GM13976 (cell line): ENCODE measurements at places on chromosomes 3 and 15.

GRCh38 chr3:187382609-187383151 lies 14.5 kb downstream of the RTP4 start:
- DNase-seq = no peak

- peak; percentile 18 for DNase-seq
These were observed 740 bp upstream of the NSMCE3 start for GRCh38 chr15:29270169-29270955.

GRCh38 chr15:28992336-28992864 lies 106.6 kb downstream of the APBA2 start:
- DNase-seq = no peak

DNA sequence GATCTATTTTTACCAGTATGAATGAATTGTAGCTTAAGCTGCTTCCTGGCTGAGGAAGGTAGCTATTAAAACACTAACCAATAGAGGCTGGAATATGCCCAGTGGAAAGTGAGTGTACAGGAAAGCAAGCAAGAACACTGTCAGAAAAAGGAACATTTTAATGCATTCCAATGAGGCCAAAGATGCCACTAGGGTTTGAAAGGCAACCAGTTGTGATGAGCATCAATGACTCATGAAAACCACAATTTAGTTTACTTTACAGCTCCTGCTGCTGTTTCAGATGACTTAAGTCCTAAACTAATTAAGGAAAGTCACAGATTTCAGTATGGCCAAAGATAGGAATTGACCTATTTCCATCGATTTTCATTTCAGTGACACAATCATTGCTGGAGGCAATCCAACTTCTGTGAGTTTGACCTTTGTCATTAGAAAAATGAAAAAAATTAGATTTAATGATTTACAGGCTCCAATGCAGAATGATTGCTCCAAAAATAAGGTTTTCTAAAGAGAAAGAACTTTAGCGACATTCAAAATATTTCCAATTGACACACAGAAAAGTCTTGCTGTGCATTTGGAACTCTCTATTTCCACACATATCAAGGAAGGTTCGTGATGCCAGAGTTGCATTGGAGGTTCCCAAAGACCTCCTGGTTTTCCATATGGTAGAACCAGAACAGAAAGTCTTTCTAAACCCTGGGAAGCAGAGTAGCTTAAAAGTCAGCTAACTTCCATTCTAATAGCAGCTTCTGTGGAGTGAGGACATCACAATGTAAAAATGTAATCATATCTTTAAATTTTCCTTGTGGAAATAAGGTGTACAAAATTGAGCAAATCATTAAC lies 103.0 kb downstream of the SUCNR1 start:
- DNase-seq = no peak

DNA sequence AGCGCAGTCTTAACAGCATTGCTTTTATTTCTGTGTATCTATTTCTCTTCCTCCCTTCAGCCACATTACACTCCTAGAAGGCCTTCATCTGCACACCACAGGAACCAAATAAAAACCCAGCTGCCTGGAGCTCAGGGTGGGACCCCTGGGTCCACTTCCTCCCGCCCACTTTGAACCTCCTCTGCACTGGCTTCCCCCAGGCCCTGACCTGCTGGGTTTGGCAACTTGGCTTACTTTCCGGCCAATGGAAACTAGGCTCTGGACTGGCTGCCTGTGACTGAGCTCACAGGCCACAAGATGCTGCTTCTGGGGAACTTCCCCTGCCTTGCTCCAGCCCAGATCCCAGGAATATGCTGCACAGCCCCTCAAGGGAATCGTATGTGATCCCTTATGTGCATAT lies 89.8 kb downstream of the SEMA5B start:
- DNase-seq = no peak

DNA sequence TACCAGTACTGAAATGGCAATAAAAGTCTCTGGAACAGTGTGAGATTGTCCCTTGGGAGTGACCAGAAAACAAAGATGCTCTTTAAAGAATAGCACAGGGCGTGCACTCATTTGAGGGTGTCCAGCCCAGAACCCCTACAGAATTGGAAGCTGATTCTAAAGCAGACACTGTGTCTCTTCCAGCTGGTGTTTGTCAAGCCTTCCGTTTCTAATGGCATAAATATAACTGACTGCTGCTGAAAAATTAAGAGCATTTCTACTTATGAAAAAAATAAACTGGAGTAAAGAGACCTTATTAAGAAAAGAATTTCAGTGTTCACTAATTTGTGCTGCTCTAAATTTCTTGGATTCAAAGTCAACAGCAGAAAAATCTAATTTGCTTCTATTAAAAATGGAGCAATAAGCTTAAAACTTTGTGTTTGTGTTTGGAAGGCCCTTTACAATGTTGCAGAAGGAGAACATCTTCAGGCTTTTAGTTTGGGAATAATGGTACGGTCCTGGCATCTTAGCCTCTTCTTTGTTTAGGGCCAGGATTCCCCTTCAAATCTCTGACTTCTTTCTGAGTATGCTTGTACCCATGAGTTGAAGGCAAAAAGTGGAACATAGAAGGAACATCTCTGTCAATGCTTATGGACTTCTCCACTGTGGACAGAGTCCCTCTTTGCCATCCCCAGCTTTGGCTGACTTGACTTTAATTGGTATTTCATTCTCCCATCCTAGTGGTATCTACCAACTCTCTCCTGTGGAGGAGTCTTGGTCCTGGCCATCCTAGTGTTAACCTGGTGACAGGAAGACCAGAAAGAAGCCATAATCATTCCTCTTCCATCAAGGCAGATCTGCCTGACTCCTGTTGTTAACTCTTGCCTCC lies 65.9 kb downstream of the THSD4 start:
- no peak for DNase-seq

DNA sequence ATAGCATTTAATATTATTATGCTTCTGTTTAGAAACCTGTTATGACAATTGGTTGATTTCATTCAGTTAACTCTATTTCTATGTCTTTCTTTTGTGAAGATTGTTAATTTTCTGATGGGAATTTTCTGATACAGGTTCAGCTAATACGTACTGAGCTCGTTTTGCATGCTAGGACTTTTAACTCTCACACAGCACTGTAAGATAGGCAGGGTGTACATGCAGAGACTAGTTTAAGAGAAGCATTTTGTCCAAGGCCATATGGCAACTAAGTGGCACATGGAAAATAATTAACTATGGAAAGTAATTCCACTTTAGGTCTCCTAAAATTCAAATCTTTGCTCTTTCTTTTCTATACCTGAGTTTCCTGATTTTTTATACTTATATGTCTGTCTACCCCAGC lies 81.9 kb downstream of the IL1RAP start:
- DNase-seq = no peak

GRCh38 chr3:109268181-109268580 lies 48.1 kb downstream of the DPPA2 start:
- DNase-seq = no peak

DNA sequence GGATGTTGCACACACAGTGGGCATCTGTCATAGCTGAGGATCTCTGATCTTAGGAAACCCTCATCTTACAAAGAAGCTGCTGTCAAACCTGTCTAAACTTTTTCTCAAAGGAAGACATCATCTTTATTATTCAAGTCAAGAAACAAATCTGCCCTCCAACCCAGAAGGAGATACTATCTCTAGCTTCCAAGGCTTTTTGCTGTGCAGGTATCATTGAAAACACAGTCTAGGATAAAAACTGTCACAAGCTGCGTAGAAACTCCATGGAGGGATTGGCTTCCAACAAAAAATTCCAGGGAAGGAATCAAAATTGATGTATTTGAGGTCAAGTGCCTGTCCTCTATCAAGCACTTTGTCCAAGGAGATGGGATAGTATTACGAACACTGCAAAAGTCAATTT lies 89.1 kb downstream of the GOLIM4 start:
- no peak for DNase-seq

DNA sequence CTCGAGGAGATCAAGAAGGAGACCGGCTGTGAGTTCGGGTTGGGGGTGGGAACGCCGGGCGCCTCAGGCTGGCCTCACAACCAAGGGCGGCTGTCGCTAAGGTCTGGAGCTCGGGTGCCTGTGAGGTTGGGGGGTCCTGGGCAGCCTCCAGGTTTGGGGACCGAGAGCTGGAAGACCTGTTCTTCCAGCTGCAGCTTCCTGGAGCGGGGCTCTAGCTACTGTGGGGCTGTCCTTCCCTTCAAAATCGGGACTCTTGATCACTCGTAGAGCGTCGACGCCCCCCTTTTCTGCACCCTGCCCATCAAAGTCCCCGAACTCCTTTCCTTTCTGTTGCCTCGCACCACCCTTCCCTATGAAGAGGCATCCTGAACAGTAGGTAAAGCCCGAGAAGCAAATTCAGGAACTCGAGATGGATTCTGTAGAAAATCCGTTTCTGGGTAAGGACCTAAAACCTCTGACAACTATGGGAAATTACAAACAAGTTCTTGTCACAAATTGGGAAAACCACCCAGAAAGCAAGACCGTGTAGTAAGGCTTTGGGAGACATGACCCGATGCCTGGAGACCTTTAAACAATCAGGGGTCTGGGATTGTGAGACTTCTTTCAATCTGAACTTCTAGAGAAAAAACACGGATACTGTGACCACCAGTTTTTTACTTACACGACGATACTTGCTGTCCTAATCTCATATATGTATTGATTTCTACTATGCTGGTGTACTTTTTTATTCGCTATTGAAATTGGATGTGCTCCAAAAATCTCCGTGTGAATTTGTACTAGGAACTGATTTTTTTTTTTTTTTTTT lies 556 bp downstream of the CHP1 start:
- no peak for DNase-seq

GRCh38 chr3:111761309-111761795 lies 97.7 kb upstream of the PHLDB2 start:
- DNase-seq = peak; percentile 7

- DNase-seq = no peak
These were observed 858.4 kb upstream of the ARPP21 start for GRCh38 chr3:34780973-34781372.

- DNase-seq = no peak
These were observed 11.3 kb downstream of the GTF2E1 start for GRCh38 chr3:120753810-120754209.

DNA sequence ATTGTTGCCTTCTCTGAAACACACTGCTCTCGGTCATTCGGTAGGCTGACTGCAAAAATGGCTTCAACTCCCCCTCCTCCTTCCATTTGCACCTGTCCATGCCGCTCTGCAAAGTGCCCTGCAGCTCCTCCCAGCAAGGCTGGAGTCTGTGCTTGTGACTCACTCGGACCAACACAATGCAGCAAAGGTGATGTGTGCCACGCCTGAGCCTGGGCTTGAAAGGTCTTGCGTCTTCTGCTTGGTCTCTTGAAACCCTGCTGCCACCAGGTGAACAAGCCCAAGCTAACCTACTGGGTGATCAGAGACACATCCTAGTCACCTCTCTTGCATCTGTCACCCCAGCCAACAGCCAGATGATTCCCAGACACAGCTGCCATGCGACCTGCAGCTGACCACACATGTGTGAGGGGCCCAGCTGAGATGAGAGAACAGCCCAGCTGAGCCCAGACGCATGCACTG lies 71.1 kb downstream of the MGLL start:
- no peak for DNase-seq

DNA sequence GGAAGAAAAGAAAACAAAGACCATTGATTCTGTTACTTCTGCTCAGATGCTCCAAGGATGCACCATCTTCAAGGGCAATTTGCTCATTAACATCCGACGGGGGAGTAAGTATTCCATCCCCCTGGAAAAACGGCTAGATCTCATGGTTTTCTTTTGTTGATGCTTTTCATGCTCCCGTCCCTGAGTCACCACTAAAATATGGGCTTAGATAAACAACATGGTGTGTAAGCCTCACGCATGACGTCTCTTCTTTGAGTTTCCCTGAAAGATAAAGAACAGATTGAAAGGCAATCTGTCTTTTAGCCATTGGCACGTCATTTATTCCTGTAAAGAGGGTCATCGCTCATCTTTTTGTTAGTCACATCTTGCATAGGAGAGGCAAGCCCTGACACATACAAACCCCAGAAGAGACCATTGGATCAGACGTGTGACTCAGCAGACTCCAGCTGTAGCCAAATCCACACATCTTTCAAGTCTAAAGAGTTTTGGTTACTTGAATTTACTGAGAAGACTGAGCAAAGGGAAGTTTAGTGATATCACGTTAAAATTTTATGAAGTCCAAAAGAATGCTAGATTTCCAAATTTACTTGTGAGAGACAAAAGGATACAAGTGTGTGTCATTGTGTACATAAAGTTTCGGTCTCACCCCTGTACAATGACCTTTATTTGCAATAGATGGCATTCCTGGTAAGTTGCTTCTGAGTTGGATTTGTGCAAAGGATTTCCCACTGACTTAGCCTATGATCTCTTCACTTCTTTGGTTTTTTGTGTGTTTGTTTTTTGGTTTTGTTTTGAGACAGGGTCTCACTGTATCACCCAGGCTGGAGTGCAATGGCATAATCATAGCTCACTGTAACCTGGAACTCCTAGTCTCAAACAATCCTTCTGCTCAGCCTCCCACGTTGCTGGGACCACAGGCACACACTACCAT lies 110.5 kb downstream of the PGPEP1L start:
- DNase-seq = no peak

- DNase-seq = peak; percentile 71
These were observed 23.9 kb upstream of the XIRP1 start for GRCh38 chr3:39216176-39216790.

GRCh38 chr3:171729452-171730334 lies 80.6 kb downstream of the PLD1 start:
- no peak for DNase-seq

DNA sequence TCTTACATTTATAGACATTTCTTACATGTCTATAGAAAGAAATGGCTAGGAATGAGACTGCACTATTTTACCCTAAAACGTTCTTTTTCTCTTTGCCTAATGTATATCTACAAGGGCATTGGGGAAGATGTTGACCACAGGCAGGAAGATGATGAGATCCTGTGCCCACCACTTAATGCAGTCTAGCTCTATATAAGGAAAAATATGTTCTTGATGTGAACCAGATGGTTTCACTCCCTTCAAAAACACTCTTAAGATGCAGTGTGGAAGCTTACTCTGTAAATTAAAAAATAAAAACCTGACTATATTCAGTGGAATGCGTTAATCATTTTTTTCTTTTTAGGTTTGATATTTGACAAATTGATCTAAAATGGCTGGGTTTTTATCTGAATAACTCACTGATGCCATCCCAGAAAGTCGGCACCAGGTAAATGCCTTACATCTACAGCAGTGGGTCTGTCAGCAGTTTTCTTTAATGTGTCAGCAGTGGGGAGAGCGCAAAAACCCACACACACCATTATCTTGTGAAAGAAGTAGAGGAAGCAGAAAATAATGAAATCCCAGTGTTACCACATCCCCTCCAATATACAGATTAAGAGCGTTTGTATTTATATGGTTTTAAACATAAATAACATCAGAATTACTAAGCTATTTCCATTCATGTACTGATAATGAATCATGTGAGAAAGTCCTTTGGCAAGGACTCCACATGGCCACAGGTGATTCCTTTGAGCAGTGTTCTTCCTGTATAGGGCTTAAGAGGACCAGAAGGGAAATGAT lies 10.1 kb downstream of the AGTR1 start:
- DNase-seq = no peak

DNA sequence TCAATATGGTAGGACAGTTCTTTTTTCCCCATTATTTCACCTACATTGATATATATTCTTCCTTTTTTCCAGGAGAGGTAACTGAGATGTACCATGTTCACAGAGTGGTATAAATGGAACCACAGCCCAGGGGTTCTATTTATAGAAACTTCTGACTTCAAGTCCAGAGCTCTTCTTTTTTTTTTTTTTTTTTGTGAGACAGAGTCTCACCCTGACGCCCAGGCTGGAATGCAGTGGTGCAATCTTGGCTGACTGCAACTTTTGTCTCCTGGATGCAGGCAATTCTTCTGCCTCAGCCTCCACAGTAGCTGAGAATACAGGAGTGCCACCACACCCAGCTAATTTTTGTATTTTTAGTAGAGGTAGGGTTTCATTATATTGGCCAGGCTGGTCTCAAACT lies 267.1 kb upstream of the TPRG1 start:
- DNase-seq = no peak

- DNase-seq = no peak
These were observed 26.7 kb downstream of the ABHD2 start for GRCh38 chr15:89114990-89115389.
